ENCODE measurements at places on chromosomes 12 and 14.

GRCh38 chr14:71452539-71452938, 479.7 kb upstream of the RGS6 start:
- DNase-seq, result no peak

- no peak for DNase-seq
These were observed 20.7 kb upstream of the FRMD6 start for GRCh38 chr14:51630987-51631386.

GRCh38 chr14:101704140-101704539, 57.4 kb upstream of the PPP2R5C start:
- DNase-seq, result no peak

GRCh38 chr12:114447274-114447716, 41.4 kb upstream of the TBX5 start:
- DNase-seq, result no peak

- no peak for DNase-seq
These were observed 11.0 kb upstream of the OAS2 start for GRCh38 chr12:112967306-112967705.
